Cerebellar nuclear complex (tissue), 1 donor: ENCODE measurements at places on chromosomes 1 and 21.

- DNase-seq, result no peak
These were observed 26.6 kb downstream of the DOP1B start for GRCh38 chr21:36183144-36183795.

- DNase-seq, result no peak
These were observed 27.6 kb upstream of the SIPA1L2 start for GRCh38 chr1:232657426-232658005.

DNA sequence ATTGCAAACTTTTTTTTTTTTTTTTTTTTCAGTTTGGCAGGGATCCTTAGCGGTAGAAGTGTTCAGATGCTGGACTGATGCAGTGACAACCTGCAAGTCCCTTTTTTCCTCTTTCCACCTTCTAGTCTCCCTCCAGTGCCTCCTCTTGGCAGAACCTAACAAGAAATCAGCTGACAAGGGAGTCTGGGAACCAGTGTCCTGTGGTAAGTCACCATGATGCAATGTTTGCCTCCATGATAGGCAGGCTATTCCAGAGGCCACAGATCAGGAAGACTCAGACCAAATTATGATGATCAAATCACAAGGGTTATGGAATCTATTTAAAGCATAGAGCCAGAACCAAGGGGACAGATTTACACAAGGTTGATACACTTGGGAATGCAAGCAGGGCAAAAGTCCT lies 3.0 kb upstream of the CD34 start:
- DNase-seq, result no peak

- DNase-seq, result no peak
These were observed 34.3 kb upstream of the KCNA3 start for GRCh38 chr1:110708974-110709440.

- DNase-seq, result no peak
These were observed 401.2 kb upstream of the VAMP3 start for GRCh38 chr1:7369866-7370265.

DNA sequence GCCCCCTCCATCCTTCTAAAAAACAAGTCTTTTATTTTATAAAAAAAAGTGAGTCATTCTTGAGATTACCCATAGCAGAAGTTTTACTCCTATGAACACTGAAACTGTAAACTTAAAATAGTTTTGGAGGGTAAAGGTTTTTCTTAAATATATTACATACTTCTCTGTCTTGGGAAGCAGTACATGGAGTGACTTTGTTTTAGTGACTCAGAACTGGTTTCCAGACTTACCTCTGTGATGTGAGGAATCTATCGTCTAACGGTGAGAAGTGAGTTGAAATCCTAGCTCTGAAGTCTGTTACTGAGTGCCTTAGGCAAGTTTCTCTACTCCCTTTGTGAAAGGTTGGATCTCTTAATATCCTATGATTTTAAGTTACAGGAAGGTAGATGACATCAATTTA lies 176.3 kb upstream of the POU3F1 start:
- no peak for DNase-seq
